ENCODE measurements at places on chromosomes 1 and 21.

- DNase-seq = no peak
Observed at GRCh38 chr1:157771661-157772425, 5.1 kb downstream of the FCRL2 start.

DNA sequence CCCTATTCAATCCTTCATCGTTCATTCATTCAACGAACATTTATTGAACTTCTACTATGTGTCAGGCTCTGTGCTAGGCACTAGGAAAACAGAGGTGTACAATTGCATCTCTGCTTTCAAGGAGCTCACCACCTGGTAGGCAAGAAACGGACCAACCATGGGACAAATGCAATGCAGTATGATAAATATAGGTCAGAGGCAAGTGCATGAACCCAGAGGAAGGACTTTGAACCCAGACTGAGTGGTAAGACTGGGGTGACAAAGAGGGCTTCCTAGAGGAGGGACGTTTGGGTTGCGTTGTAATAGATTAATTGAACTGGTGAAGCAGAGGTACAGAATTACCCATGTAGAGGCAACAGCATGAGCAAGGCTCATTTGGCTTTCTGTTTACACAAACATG is 16.4 kb downstream of the CD2 start:
- no peak for DNase-seq

GRCh38 chr1:175927944-175928343 is 184.5 kb upstream of the TNR start:
- DNase-seq = no peak

- no peak for DNase-seq
Observed at GRCh38 chr21:35035116-35035515, 14.0 kb downstream of the RUNX1 start.

DNA sequence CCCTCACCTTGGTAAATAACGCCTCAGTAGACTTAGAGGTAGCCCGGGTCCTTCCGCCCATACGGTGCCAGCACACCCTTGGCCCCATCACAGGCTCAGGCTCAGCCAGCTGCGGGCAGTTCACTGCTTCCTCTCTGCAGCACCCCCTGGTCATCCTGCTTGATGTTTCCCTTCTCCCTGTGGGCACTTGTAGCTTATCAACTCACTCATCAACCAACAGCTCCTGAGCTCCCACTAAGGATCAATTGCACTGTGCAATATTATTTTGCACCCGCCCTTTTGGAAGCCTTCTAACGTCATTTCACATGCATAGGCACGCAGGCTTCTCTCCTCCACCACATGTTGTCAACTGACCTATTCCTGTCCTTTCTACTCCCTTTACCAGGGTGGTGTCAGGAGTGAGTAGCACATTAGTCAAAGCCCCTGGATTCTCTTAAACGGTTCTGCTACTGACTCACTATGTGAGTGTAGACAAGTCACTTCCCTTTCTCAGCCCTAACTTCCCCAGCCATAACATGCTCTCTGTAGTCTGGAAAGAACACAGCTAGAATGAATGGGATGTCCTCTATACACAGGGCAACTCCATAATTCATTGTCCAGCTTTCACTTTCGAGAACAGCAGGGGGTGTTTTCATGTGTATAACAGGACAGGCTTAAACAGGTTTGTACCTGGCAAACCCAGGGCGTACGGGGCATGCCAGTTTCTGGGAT is 47.1 kb upstream of the IRF2BP2 start:
- no peak for DNase-seq
